ENCODE measurements at places on chromosomes 7 and 10.

GRCh38 chr7:50730446-50731400, 52.0 kb downstream of the GRB10 start:
- no peak for DNase-seq

GRCh38 chr10:77801474-77802161, 124.9 kb downstream of the DLG5 start:
- DNase-seq, result no peak

DNA sequence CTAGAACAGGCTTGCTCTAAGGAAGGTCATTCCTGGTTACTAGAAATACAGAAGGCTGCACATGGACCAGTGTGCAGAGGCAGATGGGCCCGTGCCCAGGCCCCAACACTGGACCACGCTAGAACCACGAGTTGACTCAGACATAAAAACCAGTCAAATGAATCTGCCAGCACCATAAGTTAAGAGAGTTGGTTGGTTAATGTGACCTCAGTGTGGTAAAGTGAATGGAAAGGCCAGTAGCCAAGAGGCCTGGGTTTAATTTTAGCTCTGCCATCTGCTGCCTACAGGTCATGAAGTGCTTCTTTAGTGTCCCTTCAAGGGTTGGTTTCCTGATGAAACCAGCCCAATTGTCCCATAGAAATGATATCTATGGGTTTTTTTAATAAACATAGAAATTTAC, 329.6 kb upstream of the NRP1 start:
- DNase-seq, result no peak

- DNase-seq, result no peak
These were observed 11.7 kb upstream of the PWWP2B start for GRCh38 chr10:132385389-132385667.

GRCh38 chr7:37408291-37409228, 40.1 kb downstream of the ELMO1 start:
- DNase-seq, result peak; percentile 94

DNA sequence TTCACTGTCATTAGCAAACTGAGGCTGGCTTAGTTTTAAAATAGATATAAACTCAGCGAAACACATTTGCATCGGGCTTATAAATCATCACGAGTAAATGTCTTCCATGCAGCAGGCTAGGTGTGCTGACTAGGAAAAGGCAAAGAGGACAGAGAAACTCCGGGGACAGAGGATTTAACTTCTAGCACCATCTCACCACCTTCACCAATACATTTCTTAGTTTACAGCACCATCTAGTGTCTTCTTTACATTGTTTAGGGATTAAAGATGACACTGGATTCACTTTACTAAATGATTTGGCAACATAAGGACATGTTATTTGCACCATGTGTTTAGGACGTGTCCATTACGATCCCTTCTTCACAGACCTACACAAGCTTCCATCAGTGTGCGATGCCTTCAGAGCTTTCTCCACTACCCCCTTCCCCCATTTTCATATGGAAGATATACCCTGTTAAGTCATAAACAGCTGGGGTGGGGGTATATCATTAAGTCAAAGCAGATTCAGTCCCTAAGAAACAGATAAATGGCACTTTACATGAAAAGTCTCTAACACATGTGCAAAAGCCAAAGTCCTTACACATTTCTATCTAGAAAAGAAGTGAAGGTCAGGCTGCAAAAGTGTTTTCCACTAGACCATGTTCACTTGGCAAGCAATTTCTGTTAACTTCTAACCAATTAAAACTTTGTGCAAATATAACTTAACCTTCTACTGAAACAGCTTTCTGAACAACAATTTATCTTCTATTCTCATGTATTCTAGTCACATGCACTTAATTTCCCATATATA, 103.3 kb downstream of the GRB10 start:
- DNase-seq, result peak; percentile 73

DNA sequence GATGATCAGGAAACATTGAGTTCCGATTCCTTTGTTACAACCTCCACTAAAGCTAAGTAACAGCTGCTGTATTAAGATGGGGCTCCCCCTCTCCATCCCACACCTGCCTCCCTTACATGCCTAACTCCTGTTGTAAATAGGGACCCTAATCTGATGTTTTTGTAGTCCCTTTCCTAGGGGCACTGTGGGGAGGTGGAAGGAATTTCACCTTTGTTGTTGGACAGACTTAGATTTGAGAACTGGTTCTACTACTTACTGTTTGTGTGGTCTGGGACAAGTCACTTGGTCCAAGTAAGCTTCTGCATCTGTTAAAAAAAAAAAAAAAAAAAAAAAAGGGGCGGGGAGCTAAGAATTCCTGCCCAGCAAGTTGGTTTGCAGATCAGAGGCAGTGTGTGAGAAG, 42.6 kb downstream of the KIAA1217 start:
- DNase-seq, result no peak

DNA sequence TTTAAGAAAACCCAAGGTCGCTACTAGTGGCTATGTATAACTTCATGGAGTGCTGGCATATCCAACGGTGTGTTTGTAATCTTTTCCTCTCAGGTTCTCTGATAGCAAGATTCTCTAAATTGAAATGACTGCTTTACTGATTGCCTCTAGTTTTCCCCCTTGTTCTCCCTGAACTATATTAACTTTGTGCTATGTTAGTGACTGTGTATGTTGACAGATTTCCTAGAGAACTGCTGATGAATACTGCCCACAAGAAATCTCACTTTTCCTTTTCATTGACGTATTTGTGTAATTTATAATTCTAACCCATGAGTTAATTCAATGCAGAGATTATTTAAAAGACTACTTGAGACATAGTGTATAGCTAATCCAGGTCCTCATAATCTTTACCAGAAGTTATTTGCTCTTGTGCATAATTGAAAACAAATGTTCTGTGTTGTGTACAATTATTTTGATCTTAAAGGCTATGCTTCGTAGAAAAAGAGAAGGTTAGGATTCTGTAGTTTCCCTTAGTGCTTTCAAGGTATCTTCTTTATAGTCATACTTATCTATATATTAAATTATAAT, 70.6 kb upstream of the GLCCI1 start:
- no peak for DNase-seq

GRCh38 chr7:133082390-133082766, 488 bp upstream of the CHCHD3 start:
- DNase-seq, result no peak

DNA sequence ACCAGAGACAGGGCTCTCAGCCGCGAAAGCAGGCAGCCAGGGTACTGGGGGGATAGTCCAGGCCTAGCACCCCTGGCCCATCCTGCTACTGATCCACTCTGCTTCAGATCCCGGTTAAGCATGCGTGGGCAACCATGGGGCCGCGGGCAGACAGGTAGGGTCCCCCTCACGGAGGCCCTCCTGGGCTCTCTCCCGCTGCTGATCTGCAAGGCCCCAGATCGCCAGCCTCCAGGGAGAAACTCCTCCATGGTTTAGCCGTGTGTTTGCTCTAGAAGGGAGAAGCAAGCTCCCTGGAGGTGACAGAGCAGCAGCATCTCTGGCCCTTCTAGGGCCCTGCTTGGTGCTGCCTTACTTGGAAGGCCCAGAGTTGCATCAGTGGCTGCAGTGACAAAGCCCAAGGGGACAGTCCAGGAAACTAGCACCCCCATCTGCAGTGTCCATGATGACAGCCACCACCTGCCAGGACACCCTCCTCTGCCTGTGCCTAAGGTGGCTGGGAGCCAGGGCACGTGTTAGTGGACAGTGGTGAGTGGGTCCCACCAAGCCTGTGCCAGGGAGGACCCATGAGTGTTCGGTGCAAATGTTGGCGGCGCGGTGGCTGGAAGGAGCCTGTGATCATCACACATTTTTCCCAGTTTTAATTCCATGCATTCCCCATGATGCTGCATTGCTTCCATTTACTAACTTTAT, 29.2 kb downstream of the CALML5 start:
- no peak for DNase-seq

GRCh38 chr7:134174795-134175261, 47.7 kb downstream of the LRGUK start:
- DNase-seq, result peak; percentile 84

- DNase-seq, result no peak
These were observed 425.8 kb upstream of the AUTS2 start for GRCh38 chr7:69172357-69173077.

- DNase-seq, result no peak
These were observed 65.1 kb upstream of the VSTM2A start for GRCh38 chr7:54477083-54477482.

GRCh38 chr7:92221766-92222165, 23.9 kb downstream of the KRIT1 start:
- DNase-seq, result no peak

DNA sequence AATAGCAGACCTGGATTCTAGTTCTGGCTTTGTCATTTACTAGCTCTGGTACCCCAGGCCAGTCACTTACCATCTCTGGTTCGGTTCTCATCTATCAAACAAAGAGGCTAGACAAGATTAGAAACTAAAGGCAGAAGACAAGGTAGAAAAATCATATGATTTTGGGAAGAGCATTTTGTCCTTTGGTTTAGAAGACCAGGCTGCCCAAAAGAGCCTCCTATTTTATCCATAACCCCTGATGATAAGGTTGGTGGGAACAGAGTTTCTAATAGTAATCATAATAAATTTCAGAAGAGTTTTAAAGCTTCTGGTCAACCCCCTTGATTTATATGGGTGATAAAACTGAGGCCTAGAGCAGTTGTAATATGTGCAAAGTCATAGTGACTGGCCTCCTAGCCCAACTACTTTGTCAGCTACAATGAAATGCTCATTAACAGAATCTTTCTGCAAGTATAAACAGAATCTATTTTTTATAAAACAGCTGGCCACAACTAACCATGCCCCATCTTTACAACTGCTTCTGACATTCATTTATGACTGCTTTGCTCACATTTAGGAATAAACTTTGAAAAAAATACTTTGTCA, 23.4 kb downstream of the COX15 start:
- DNase-seq, result peak; percentile 74

DNA sequence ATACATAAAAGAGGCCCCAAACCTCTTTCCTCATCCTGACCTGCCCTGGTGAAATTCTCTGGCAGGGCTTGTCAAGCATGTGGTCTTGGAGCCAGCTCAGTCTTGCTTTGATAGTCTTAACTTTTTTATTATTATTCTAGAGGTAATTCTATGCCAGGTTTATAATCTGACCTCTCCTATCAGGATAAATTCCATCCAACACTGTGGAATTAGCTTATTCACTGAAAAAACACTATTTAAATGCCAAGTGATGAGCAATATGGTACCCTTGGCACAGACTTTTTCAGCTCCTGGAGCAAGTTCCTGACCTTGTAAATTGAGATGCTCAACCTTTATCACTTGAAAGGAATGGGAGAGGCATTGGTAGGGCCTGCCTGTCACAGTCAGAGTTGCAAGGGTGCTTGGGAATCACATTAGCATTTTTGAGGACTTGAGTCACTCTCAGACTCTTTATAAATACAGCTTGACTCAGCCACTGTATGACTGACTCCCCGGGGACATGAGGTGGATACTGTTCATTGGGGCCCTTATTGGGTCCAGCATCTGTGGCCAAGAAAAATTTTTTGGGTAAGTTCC, at the start of gene CPA4:
Gene CPA4 (plus strand): TSS at position 480 of the 576 bp plus-strand sequence. CDS start 20 bp downstream, at position 500.
- no peak for DNase-seq

GRCh38 chr10:12507165-12507850, 158.0 kb downstream of the CAMK1D start:
- no peak for DNase-seq

DNA sequence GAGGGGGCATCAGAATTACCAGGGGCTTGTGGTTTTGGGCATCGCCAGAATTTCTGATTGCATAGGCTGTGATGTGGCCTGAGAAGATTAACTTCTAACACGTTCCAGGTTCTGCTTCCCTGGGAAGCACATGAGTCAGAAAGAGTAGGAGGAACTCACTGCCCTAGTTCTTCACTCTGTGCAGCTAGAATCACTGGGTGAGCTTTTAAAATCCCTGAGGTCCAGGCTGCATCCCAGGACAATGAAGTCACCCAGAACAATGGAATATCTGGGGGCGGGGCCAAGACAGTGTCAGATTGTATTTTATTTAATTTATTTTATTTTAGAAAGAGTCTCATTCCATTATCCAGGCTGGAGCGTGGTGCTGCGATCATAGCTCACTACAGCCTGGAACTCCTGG, 636.5 kb downstream of the CALN1 start:
- no peak for DNase-seq

DNA sequence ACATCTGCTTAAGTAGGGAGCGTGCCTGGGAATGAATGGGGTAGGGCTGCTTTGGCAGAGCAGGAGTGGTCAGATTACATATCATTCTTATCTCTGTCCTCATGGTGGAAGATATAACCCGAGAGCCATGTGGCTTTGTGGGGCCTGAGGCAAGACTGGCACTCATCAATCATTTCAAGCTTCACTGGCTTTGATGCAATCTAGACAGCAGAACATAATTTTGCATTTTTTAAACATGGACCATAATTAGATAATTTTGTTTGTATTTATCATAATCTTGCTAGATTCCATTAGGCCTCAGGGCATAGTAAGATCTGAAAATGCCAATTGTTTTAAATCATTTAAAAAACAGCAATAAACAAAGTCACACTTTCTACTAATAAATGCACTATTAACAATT, 480.3 kb downstream of the NXPH1 start:
- DNase-seq, result no peak

DNA sequence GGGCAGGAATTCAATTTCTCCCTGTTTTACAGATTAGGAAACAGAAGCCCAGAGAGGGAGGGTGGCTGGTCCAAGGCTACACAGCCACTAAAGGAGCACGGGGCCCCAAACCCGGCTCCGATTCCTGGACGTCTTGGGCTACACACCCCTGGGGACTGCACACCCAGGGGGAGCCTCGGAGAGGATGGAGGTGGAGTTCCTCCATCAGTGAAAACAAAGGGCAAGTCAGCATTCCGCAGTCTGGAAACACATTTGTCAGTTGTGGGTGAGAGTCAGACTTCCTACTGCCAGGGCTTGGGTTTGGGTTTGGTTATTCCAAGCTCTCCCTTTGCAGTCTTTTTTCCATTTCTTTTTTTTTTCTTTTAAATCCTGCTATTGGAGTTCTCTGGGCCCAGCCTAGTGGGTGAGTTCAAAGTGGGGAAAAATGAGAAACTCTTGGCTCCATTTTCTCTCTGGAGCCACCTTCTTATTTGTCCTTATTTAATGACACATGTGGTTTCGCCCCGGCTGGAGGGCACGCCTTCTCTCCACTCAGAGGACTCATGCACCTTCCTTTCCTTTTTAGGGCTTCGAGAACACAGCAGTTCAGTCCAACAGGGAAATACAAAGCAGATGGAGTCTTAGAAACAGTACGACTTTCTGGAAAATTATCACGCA, 59.9 kb upstream of the AQP1 start:
- no peak for DNase-seq

DNA sequence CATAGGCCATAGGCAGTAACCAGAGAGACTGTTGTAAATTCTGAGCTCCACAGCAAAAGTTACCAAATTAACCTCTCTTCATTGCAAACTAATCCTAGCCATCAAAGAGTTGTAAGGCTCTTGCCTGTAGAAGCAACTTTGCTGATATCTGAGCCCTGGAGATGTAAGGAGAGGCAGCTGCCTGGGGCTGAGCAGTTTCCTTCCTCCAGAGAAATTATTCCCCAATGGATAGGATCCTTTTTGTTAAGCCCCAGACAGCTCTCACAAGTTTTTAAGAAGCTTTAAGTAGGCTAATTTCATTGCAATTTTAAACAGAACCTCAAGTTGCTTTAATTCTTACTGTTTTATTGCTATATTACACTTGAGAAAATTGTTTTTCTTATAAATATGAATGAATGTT, 211.1 kb downstream of the GALNT17 start:
- no peak for DNase-seq

GRCh38 chr7:125032943-125033342, 103.3 kb upstream of the POT1 start:
- DNase-seq, result no peak

GRCh38 chr10:89047397-89047796, 56.8 kb downstream of the FAS start:
- DNase-seq, result no peak
